KG1 (cell line): ENCODE measurements at places on chromosomes 5 and 9.

DNA sequence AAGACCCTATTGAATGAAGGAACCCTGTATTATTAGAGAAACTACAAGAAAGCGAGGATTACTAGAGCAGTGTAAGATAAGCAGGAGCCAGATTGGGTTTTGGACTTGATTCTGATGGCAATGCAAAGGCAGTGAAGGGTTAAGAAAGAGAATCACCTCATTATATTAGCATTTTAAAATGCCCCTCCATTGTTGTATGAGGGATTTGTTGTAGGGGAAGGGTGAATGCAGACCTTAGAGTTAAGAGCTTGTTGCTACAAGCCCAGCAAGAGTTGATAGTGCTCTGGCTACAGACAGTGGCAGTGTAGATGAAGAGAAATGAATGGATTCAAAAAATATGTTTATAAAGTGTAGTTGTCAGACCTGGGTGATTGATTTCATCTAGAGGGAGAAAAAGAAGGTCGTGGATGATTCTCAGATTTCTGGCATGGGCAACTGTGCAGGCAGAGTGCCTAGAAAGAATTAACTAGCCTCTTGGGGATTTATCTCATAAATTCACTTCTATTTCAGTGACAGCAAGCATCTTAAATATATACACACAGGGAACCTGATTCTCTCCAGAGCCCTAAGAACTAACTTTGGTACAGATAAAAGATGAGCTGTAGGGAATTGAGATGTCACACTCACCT lies 344.8 kb downstream of the ARRDC3 start:
- DNase-seq = no peak

GRCh38 chr9:89464300-89464901 lies 33.5 kb downstream of the SEMA4D start:
- DNase-seq = no peak

GRCh38 chr5:10418654-10419345 lies 22.9 kb upstream of the ROPN1L start:
- no peak for DNase-seq

DNA sequence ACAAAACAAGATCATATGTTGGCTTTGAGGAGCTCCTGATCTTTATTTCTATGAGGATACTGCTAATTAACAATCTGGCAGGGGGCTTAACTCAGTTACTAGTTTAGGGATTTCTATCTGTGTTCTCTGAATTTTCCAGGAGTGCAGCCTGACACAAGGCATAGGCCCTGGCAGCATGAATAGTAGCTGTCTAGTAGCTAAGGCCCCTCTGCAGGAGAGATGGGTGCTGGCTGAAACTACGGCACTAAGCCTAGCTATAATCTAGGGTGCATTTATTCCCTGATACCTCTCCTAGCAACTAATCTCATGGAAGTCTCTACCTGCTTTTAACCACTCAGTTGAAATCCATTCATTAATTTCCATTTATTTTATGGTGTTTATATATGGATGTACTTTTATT lies 268.2 kb downstream of the TMEM232 start:
- no peak for DNase-seq

- no peak for DNase-seq
Measured at GRCh38 chr5:11384441-11385250, 519.6 kb downstream of the CTNND2 start.

- DNase-seq = no peak
Measured at GRCh38 chr5:136174021-136174659, 18.8 kb downstream of the SMIM32 start.

DNA sequence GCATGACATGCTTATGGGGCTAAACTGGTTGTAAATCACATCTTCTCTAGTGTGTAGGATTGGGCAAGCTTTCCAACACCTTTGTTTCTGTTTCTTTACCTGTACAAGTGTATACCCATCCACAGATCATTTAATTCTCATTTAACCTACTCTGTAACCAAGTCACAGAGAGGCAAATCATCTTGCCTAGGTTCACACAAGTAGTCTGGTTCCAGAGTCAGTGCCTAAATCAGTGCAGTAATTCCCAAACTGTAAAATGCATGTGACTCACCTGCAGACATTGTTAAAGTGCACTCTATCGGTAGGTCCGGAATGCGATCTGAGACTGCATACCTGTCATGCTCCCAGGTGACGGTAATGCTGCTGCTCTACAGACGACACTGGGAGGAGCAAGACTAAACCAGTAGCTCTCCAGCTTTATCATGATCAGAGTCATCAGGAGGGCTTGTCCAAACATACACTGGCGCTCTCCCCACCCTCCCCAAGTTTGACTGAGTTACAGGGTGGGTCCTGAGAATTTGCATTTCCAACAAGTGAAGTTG lies 107.9 kb upstream of the FREM1 start:
- DNase-seq = no peak

GRCh38 chr9:29826421-29826820 lies 2253.1 kb upstream of the C9orf72 start:
- DNase-seq = no peak

GRCh38 chr5:112342389-112342788 lies 76.7 kb downstream of the EPB41L4A start:
- DNase-seq = no peak

- no peak for DNase-seq
Measured at GRCh38 chr9:133380734-133381133, 4.6 kb downstream of the STKLD1 start.

- DNase-seq = no peak
Measured at GRCh38 chr5:153896117-153896516, 142.6 kb downstream of the FAM114A2 start.

GRCh38 chr5:83724001-83724400 lies 3.3 kb upstream of the HAPLN1 start:
- DNase-seq = no peak

GRCh38 chr5:9834871-9835770 lies 205.0 kb upstream of the TAS2R1 start:
- no peak for DNase-seq

DNA sequence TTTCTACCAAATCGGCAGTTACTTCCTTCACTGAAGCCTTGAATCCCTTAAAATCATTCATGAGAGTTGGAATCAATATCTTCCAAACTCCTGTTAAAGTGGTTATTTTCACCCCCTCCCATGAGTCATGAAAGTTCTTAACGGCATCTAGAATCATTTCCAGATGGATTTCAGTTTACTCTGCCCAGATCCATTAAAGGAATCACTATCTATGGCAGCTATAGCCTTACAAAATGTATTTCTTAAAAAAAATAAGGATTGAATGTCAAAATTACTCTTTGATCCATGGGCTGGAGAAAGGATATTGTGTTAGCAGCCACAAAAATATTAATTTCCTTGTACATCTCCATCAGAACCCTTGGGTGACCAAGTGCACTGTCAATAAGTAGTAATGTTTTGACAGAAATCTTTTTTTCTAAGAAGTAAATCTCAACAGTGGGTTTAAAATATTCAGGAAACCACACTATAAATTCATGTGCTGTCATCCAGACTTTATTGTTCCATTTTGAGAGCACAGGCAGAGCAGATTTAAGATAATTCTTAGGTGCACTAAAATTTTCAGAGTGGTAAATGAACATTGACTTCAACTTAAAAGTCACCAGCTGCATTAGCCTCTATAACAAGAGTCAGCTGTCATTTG lies 767.7 kb downstream of the DTWD2 start:
- no peak for DNase-seq

- DNase-seq = no peak
Measured at GRCh38 chr9:23539311-23539710, 286.7 kb downstream of the ELAVL2 start.

- DNase-seq = no peak
Measured at GRCh38 chr9:127867356-127868277, 9.9 kb downstream of the AK1 start.

- no peak for DNase-seq
Measured at GRCh38 chr9:28190981-28191380, 617.7 kb upstream of the C9orf72 start.

DNA sequence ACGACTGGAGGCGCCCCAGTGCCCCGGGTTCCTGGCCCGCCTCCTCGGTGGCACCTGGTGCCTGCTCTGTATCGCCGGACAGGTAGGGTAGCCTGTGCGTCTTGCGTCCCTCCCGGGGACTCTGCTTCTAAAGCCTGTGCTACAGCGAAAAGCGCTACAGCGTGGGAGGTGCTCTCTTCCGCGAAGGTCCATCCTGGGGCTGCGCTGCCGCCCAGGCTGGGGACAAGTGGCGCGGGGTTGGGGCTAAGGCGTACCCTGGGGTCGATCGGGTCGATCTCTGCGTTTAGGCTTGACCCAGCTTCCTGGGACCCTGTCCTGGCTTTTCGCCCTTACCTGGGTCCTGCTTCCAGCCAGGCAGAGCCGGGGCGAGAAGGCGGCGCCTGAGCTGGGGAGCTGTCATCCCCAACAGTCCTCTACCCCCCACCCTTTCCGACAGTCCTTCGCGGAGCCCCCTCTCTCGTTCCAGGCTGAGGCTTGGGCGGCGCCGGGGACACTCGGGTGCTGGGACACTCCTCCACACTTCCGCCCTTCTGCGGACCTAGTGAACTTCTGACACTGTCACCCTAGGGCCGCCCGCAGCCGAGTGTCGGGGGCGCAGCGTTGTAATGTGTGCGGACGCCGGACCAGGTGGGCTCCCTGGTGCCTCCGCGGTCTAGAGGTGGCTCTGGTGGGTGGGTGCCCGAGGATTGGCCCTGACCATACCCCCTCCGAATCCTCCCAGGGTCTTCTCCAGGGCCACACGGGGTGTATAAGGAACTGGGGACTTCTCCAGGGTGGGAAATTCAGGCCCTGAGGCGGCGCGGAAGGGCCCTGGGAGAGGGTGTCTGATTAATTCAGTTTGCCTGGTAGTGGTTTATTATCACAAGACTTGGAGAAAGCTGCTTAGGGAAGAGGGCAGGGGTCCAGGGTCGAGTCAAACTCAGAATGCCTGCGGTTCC lies 328.2 kb downstream of the SH3GL2 start:
- DNase-seq = no peak

DNA sequence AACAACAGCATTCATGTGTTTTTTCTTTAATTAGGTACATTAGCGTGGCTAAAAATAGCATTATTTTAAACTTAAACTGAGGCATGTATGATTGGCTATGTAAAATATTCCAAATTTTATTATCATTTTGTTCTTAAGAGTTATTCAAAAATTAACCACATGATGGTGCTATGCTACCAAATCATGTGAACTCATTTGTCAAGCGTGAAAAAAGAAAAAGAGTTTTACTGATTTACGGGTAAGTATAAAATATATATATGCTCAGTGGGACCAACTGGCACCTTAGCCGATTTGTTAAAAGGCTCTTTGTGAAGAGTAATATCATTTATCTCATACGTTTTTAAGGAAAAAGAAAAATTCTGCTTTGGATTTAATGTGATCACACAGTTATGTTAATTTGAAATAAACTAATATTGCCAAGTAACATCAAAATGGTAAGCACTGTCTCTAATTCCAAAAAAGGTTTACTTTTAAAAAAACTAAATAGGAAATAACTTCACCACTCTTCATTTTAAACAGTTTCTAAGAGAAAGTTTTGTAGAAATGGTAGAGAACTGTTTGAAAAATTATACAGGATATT lies 1042.3 kb downstream of the CDH12 start:
- peak; percentile 4 for DNase-seq

GRCh38 chr5:132889501-132889900 lies 16.0 kb downstream of the LEAP2 start:
- no peak for DNase-seq

GRCh38 chr9:35980289-35981011 lies 22.5 kb upstream of the OR2S2 start:
- no peak for DNase-seq

DNA sequence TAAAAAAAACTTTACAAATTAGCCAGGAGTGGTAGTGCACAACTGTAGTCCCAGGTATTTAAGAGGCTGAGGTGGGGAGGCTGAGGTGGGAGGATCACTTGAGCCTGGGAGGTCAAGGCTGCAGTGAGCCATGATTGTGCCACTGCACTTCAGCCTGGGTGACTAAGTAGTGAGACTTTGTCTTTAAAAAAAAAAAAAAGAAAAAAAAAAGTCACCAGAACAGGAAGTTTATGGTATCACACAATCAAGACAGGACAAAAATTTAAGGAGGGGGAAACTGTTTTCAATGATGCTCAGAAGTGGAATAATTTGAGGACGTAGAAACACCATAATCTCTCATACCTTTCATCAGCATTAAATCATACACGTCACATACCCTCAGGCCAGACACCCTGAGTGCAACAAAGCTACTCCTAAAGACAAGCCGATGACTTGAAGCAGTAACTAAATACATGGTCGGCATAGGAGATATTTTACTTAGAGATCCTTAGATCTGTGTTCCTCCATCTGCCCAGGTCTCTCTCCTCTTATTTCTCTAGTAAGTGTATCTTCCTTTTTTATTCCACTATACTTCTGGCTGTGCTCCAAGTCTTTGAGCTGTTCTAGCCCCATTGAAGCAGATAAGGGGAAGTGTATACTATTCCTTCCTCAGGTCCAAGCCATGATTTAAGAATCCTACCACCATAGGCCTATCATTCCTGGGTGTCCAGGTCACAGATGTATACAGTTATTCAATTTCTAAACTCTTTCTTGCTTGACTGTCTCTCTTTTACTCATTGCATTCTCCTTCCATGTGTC lies 91.3 kb upstream of the APC start:
- DNase-seq = no peak

DNA sequence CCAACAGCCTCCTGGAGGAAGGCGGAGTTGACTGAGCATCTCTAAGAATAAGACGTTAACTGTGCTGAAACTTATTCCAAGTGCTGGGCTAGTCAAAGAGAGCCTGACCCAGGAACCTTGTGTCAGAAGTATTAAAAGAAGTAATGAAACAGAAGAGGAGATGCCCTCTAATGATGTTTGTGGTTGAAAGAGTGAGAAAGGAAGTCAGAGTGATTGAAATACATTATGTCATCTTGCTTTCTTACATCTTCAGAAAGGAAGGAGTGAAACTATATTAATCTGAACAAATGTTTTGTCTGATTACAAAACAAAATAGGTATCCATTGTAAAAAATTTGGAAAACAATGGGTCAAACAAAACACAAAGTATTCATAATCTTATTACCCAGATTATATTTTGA lies 460.7 kb downstream of the NTRK2 start:
- DNase-seq = no peak
